Esophagus squamous epithelium (tissue), 5 donors: ENCODE measurements at places on chromosomes 16 and 17.

DNA sequence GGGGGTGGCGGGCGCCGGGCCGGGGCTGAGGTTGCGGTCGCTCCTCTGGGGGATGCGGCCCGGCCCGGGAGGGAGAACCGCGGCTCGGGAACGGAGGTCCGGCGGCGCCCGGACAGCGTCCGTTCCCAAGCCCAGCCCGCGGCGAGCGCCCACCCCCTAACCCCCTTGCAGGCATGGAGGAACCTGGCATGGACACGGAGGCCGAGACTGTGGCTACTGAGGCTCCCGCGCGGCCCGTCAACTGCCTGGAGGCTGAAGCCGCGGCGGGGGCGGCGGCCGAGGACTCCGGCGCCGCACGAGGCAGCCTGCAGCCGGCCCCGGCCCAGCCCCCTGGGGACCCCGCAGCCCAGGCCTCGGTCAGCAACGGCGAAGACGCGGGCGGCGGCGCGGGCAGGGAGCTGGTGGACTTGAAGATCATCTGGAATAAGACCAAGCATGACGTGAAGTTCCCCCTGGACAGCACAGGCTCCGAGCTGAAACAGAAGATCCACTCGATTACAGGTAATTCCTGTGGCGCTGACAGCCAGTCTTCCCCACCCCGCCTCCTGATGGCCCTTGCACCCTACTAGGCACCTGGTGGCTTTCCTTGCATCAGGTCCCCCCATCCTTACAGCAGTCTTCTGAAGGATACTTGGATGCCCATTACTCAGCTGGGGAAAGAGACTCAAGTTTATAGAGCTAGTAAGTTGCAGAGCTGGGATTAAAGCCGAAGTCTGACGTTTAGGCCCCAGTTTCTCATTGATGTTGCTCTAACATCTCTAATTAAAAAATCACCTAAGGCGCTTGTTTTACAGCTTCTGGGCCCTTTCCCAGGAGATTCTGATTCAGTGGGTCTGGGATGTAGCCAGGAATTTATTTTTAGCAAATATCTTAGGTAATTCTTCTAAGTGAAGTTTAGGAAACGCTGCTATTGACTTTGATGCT, 514 bp downstream of the UBFD1 start:
- DNase-seq: no peak

DNA sequence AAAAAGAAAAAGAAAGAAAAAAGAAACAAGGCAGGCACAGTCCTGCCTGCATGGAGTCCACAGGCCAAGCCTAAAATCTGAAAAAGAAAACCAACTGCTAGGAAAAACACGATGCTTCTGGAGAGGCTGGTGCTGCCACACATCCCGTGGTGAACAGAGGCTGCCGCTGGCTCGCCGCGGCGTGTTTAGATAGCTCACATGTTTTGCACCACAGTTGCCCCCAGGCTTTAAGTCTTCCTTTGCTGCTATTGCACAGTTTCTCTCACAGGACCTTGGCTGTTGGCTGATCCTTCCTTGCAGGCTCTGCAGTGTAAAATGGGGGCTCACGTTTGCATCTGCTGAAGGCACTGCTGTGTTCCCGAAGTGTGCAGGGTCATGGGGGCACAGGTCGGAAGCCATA, 8.6 kb downstream of the SLC6A4 start:
- DNase-seq: no peak

DNA sequence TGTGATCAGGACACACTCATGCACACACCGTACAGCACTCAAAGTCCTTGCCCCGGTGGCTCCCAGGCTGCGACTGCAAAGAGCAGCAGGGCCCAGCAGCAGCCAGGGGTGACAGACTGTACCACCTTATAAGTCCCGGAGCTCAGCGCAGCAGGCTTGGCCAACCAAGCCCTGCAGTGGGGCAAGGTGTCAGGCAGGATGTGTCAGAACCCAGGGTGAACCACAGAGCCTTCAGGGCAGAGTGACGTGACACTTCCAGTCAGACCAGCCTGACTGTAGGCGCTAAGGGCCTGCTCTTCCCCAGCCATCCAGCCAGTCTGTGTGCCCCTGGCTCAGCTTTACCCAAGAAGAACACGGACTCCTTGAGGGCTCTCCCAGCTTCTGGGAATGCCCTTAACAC, 204.1 kb downstream of the COPRS start:
- DNase-seq: no peak

DNA sequence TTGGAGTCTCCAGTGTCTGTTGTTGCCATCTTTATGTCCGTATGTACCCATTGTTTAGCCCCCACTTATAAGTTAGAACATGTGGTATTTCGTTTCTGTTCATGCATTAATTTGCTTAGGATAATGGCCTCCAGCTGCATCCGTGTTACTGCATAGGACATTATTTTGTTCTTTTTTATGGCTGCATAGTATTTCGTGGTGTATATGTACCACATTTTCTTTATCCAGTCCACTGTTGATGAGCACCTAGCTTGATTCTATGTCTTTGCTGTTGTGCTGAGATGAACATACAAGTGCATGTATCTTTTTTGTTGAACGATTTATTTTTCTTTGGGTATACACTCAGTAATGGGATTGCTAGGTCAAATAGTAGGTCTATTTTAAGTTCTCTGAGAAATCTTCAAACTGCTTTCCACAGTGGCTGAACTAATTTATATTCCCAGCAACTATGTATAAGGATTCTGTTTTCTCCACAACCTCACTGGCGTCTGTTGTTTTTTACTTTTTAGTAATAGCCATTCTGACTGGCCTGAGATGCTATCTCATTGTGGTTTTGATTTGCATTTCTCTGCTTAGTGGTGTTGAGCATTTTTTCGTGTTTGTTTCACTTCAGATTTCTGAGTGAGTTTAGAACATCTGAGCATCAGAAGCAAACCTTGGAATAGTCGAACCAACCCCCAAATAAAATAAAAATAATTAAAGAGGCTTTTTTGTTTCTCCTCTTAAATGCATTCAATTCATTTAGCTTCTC, 304.7 kb downstream of the ZFHX3 start:
- DNase-seq: no peak

DNA sequence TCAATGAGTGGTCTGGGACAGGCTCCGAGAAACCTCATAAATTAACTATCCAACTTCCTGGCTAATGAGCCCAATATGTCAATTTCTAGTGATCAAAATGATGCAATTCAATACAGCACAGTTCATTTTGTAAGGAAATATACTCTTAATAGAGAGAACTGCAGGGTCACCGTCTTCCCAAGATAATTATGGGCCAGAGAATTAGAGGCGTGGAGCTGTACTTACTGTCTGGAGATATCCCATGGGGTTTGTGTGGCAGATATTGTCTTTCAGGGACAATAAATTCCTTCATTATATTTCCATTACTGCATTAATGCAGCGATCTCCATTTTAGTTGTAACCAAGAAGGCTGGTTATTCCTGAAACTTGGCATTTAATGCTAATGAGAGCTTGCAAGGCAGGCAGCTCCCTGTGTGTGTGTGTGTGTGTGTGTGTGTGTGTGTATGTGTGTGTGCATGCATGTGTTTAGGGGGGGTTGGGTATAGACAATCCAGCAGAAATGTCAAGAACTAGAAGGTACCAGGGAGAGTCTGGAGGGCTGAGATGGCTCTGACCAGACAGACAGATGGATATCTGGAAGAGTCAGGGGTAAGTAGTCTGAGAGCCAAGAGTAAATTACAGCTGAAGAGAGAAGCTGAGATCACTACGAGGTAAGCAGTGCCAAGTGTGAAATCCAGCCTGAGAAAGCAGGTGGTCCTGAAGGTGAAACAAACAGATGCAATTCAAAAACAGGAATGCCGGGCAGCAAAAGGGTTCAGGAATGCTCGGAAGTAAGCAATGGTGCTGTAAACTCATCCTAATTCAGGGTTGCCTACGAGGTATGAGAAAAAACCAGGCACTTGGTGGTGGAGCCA, 393.0 kb downstream of the CA10 start:
- DNase-seq: no peak

DNA sequence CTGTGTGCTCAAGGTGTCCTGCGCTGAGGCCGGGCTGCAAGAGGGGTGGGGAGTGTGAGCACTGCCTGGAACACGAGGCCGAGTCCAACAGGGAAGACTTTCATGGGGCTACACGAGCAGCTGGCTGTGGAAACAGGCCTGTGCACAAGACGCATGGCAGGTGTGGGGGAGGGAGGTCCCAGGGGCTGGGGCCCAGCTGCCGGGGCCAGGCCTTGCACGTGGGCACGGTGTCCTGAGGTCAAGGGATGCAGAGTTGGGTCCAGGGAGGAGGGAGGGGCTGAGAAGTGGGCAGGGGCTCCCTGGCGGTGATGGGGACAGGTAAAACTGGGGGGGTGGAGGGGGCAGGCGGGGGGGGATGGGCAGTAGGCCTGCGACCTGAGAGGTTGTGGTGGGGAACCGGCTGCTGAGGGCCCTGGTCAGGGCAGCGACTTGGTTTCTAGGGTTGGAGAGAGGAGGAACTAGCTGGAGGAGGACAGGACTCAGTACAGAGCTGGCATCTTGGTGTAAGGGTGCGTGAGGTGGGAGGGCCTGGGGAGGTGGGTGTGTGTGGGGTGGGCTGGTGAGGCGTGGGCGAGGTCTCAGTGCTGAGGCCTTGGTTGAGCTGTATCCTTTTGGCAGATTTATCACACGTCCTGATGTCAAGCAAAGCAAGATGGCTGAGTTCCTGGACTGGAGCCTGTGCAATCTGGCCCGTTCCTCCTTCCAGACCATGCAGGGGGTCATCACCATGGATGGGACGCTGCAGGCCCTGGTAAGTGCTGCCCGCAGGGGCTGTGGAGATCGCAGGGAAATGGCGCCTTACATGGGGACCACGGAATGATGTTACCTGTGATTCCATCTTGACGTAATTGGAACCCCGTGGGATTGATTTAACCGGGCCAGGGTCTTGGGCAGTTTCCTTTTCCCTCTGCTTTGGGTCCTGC, 29.4 kb downstream of the TBCD start:
- DNase-seq: no peak

DNA sequence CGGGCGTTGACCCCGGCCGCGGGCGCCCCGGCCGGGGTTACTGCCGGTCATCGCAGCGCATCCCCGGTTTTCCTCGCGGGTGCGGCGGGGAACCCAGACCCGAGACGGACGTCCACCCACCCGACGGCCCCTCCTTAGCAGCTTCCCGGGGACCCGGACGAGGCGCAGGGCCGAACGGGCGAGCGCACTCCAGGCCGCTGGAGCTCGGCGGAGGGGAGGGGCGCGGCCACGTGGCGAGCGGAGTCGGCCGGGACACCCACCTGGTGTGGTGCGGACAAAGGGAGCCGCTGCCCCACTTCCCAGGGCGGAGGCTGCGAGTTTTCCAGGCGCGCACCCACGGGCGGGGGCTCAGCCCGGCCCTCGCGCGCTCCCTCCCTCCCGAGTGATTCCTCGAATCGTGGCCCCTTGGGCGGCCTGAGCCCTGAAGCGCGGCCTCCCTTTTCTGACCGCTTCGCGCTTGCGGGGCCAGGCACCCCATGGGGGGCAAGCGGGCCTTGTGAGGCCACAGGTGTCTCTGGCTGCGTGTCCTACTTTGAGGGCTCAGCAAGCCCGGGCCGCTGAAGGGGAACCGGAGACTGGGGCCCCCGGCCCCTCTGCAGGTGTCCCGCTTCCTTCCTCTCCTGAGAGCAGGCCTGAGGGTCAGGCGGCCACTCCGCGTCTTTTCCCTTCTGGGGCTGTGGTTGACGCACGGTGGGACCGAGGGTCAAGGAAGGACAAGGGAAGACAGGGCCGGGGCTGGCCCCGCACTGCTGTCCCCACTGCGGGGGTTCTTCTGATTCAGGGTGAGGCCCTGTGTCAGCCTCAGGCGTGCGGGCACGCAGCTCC, 1.1 kb upstream of the FASN start:
- DNase-seq: no peak

DNA sequence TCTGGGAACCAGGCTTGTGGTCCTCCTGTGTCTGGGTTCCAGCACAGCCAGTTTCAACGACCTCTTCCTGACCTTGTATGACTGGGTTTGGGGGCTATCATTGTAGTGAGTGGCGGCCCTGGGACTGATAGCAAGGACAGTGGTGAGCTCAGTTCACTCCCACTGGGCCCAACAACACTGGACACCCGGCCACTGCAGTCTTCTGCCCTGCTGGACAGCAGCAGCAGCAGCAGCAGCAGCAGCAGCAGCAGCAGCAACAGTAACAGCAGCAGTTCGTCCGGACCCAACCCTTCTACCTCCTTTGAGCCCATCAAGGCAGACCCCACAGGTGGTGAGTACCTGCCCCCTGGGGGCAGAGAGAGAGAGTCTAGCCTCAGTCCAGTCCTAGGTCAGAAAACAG, 3.3 kb upstream of the ELMO3 start:
- no peak for DNase-seq

DNA sequence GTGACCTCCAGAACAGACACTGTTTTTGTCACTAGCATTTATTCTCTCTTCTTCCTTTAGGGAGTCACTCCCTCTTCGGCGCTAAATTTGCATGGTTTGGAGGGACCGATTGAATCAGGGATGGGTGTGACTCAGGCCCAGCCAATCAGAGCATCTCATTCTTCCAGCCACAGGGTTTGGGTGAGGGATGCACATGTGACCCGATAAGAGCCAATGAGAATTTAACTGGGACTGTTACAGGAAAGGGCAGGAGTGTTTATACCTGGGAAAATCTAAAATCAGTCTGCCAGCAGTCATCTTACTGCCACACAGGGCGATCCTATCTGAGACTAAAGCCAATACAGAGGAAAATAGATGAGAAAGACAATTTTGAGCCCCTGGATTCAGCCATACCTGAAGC, 351.2 kb upstream of the ERCC4 start:
- no peak for DNase-seq

- DNase-seq: no peak
These were observed 7.4 kb downstream of the MAP2K3 start for GRCh38 chr17:21291862-21292261.

- DNase-seq: no peak
These were observed 18.4 kb downstream of the ABCA9 start for GRCh38 chr17:69042308-69042707.

GRCh38 chr16:62853887-62854286, 817.6 kb upstream of the CDH8 start:
- DNase-seq: no peak

DNA sequence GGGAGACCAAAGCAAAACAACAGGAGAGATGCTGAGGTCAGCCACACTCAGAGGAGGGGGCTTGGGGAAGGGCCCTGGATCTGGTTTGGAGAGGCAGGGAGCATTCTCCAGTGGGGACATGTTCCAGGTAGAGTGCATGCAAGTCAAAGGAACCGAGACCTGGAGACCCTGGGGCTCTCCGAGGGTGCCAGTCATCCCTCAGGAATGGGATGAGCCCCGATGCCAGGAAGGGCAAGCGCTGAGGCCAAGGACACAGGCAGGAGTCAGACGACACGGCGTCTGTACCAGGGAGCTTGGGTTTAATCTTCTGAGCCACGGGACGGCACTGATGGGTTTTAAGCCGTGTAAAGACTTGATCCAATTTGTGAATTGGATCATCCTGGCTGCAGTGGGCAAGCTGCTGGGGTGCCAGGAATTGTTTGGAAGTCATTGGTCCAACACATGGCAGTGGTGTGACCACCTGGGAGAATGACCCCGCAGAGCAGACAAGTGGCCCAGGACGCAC, 32.9 kb upstream of the ANKRD40CL start:
- DNase-seq: no peak

DNA sequence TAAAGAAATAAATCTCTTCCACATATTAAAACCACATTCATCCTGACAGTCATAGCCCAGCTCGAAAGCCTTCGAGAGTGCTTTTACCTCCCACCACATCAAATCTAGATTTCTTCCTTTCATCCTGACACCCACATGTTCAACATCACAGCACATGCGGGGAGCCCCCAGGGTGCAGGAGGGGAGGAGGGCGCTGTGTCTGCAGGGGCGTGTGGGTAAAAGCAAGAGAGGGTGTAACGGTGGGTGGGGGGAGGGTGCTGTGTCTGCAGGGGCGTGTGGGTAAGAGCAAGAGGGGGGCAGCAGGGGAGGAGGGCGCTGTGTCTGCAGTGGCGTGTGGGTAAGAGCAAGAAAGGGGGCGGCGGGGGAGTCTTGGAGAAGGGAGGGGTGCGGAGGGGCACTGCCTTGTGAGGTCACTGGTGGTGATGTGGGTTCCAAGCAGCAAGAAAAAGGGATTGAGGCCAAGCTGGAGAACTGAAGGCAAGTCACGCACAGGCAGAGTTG, 34.7 kb downstream of the ADCY9 start:
- DNase-seq: no peak
